Adrenal gland (tissue), 19 donors: ENCODE measurements at places on chromosomes 1 and 21.

- DNase-seq, result no peak
- H3K36me3 ChIP-seq, result no peaks in the 10 kb centered on the region
- H3K4me3 ChIP-seq, result no peak overlapping the region
- no peak overlapping the region for H3K27ac ChIP-seq
- H3K27me3 ChIP-seq, result peaks cover 15% of the 10 kb centered on the region
Measured at GRCh38 chr1:18536356-18536755, 55.6 kb downstream of the KLHDC7A start.

GRCh38 chr1:36467700-36468455 is 3.7 kb upstream of the MRPS15 start:
- no peak overlapping the region for H3K4me3 ChIP-seq
- DNase-seq, result no peak
- no peaks in the 10 kb centered on the region for H3K36me3 ChIP-seq
- H3K27ac ChIP-seq, result no peak overlapping the region

- H3K4me1 ChIP-seq, result no peaks in the 10 kb centered on the region
- no peak within 1 kb of the TSS for H3K27ac ChIP-seq
- peaks cover 13% of the 10 kb centered on the region for H3K27me3 ChIP-seq
- DNase-seq, result peak; percentile 18
- no peaks in the 10 kb centered on the region for H3K36me3 ChIP-seq
Measured at GRCh38 chr1:183185941-183186490, at the start of gene LAMC2. TSS of gene LAMC2 (plus strand) at chr1:183186264. CDS start at chr1:183186353, 89 bp downstream.

DNA sequence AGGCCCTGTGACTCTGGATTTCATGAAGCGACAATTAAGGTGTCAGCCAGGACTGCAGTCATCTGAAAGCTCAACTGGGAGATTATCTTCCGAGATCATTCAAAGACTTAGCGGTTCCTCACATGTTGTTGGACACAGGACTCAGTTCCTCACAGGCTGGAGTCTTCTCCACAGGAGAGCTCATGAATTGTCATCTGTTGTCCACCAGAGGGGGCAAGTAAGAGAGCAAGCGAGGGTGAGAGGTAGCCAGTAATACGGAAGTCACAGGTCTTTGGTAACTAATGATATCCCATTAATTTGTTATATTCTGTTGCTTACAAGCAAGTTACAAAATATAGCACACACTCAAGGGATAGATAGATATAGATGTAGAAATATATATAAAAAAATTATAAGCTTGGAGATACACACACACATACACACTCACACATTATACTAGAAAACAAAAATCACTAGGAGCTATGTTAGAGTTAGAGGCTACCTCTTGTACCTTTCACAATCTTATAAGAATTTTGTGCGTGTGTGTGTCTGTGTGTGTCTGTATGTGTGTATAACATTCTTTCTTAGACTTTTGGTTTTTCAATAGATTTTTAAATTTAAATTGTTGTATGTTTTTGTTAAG is 1695.3 kb downstream of the BRINP3 start:
- no peak overlapping the region for H3K27ac ChIP-seq
- no peaks in the 10 kb centered on the region for H3K27me3 ChIP-seq

DNA sequence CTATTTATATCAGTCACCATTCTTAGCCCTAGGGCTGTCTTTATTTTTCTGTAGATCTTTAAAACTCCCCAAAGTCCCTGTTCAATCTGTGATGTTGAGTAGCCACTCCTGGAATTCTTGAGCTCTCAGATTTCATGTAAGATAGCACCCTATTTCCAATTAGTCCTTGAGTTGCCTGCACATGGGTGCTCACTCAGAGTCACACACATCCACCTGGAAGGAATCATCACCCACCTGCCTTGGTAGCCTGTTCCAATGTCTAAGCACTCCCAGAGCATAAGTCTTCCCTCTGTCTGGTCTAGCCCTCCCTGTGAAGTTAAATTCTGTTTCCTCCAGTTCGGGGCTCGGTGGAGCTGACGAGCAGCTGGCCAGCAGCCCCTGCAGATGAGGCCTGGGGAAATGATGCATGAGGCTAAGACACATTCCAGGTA is 14.7 kb upstream of the ATF3 start:
- DNase-seq, result no peak
- H3K4me1 ChIP-seq, result peaks cover 5% of the 10 kb centered on the region
- no peak overlapping the region for H3K4me3 ChIP-seq
- peaks cover 8% of the 10 kb centered on the region for H3K27me3 ChIP-seq
- no peak overlapping the region for H3K27ac ChIP-seq
- no peaks in the 10 kb centered on the region for H3K36me3 ChIP-seq

DNA sequence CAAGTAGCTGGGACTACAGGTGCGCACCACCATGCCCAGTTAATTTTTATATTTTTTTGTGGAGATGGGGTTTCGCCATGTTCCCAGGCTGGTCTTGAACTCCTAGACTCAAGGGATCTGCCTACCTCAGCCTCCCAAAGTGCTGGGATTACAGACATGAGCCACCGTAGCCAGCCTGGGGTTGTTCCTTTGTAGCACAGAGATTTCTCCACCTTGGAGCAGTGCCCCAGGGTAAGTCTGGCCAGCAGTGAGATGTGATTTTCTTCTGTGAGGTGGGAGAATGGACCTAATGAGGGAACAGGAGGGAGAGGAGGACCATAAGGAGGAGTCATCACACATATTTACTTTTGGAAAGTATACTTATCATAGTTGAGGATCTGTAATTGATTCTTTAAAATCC is 61.1 kb upstream of the GADD45A start:
- H3K27ac ChIP-seq, result no peak overlapping the region
- peaks cover 8% of the 10 kb centered on the region for H3K4me1 ChIP-seq
- no peaks in the 10 kb centered on the region for H3K36me3 ChIP-seq
- no peak for DNase-seq

DNA sequence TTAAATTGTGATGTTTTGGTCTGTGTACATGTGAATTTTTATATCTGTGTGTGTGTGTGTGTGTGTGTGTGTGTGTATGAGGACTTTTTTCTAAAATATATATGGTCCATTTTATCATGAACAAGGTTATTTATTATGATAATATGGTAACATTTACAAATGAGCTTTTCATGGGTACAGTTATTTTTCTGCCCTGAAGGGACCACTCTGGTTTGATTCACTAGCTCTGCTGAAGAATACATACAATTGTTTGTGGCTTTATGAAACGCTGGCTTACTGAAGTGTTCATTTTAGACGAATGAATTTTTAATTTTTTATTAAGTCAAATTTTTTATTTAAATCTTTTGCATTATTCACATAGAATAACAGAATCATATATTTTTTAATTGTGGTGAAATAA is 71.9 kb downstream of the SPATA46 start:
- no peaks in the 10 kb centered on the region for H3K36me3 ChIP-seq
- no peaks in the 10 kb centered on the region for H3K4me1 ChIP-seq
- no peak for DNase-seq
- H3K4me3 ChIP-seq, result no peak overlapping the region

DNA sequence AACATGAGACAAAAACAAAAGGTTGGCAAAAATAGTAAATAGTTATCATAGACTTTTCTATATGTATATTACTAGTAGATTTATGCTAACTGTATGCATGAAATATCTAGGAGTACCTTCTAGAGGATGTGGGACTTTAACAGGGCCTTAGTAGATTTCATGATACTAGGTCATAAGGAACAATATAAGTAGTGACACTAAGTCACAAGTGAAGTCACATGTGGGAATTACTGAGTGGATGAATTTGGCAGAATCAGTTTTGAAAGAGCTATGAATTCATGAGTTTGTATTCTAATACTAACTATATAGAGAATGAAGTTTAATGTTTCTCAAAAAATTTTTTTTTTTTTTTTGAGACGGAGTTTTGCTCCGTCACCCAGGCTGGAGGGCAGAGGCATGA is 53.1 kb upstream of the GPR25 start:
- no peaks in the 10 kb centered on the region for H3K36me3 ChIP-seq
- H3K27ac ChIP-seq, result no peak overlapping the region
- DNase-seq, result no peak
- H3K4me3 ChIP-seq, result no peak overlapping the region

- H3K4me1 ChIP-seq, result no peaks in the 10 kb centered on the region
- H3K36me3 ChIP-seq, result no peaks in the 10 kb centered on the region
- no peak overlapping the region for H3K4me3 ChIP-seq
- no peaks in the 10 kb centered on the region for H3K27me3 ChIP-seq
- H3K27ac ChIP-seq, result no peak overlapping the region
- no peak for DNase-seq
Measured at GRCh38 chr1:209614906-209615305, 31.4 kb downstream of the CAMK1G start.

GRCh38 chr1:17711577-17711910 is 43.6 kb upstream of the ACTL8 start:
- no peak overlapping the region for H3K27ac ChIP-seq
- no peaks in the 10 kb centered on the region for H3K27me3 ChIP-seq
- no peak overlapping the region for H3K4me3 ChIP-seq
- no peak for DNase-seq

DNA sequence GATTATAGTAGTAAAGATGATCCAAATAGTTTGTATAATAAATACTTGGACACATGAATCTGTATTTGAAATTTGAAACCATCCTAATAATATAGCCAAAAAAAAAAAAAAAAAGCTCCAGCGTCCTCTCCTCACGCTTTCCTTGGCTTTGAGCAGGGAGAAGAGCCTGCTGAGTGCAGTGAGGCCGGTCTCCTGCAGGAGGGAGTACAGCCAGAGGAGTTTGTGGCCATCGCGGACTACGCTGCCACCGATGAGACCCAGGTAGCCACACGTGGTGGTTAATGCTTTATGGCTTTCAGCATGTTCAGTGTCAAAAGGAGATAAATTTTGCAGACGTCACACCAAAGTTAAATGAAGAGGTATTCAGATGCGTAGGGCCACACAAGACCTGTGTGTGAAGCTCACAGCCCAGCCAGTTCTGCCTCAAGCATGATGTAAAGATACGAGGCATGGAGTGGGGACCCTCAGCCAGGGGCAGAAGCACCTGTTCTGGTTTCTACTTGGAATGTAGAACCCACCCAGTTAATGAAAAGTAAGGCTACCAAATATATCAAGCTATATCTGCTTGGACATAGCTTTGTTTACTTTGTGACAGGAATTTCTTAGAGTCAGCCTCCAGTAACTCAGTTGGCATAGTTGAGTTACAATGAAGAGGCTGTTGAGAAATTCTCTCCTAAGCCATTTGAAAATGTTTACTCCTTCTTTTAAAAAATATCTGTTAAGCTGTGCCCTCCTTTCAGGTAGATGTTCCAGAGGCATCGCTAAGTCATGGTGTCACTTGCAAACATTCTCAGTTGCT is 8.1 kb downstream of the PRMT2 start:
- peaks cover 7% of the 10 kb centered on the region for H3K4me1 ChIP-seq
- H3K27ac ChIP-seq, result no peak overlapping the region
- no peak overlapping the region for H3K4me3 ChIP-seq
- no peak for DNase-seq

DNA sequence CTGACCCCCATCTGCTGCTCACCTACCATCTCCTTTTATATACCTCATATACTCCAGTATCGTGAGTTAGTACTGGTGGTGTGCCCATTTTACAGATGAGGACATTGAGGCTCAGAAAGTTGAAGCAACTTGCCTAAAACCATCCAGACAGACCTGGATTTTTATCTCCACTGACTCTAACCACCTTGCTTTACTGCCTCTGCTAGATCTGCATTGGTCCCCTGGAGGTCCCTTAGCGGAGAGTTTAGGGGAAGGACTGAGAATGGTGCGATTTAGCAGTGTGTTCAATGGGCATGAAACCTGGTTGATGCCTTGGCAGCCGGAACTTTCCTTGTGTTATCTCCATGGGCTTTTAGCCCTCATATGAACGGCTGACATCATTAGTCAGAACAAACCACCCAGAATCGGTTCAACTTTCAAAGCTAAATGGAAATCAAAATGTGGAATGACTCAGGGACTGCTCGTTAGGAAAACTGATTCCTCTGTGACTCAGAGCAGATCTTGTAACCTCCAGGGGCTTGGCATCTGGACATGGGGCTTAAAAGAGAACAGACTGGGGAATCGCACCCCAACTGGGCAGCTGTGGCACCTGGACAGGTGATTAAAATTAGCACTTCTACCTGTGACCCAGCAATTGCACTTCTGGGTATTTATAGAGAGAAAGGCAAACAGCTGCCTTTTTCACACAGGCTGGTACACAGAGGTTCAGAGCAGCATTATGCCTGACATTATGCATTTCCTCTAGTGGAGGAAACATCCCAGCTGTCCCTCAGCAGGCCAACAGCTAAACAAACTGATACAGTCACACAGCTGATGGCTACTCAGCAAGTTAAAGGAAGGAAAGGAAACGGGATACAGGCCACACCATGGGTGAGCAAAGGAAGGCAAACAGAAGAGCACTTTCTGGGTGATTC is 25.3 kb downstream of the TMEM51 start:
- H3K27me3 ChIP-seq, result no peaks in the 10 kb centered on the region
- peak; percentile 67 for DNase-seq
- H3K36me3 ChIP-seq, result no peaks in the 10 kb centered on the region
